NCI-H774 (cell line): ENCODE measurements at places on chromosomes 5 and 9.

- DNase-seq: no peak
These were observed 26.6 kb upstream of the CRB2 start for GRCh38 chr9:123329329-123329955.

DNA sequence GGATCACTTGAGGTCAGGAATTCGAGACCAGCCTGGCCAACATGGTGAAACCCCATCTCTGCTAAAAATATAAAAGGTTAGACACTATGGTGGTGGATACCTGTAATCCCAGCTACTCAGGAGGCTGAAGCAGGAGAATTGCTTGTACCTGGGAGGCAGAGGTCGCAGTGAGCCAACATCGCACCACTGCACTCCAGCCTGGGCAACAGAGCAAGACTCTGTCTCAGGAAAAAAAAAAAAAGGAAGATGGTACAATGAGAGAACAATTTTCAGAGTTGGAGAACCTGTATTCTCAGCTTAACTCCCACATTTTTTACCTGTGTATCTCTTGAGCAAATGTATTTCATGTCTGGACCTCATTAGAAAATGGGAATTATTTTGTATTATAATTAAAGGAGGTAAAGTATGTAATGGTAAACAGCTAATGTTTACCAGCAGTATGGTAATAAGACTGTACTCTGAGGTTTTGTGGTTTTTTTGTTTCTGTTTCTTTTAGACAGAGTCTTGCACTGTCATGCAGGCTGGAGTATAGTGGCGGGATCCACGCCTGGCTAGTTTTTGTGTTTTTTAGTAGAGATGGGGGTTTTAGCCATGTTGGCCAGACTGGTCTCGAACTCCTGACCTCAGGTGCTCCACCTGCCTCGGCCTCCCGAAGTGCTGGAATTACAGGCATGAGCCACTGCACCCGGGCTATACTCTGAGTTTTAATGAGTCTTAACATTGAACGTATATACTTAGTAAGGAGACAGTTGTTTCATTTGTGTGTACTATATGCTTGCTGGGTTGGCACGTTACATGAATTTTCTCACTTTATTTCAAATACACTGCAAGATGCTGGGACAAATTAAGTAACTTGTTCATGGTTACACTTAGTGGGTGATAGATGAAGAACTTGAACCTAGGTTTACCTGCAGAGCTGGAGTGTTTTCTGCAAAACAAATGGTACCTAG is 16.2 kb downstream of the UHRF2 start:
- DNase-seq: no peak

- DNase-seq: no peak
These were observed 73.8 kb downstream of the NRG2 start for GRCh38 chr5:139969318-139969717.

DNA sequence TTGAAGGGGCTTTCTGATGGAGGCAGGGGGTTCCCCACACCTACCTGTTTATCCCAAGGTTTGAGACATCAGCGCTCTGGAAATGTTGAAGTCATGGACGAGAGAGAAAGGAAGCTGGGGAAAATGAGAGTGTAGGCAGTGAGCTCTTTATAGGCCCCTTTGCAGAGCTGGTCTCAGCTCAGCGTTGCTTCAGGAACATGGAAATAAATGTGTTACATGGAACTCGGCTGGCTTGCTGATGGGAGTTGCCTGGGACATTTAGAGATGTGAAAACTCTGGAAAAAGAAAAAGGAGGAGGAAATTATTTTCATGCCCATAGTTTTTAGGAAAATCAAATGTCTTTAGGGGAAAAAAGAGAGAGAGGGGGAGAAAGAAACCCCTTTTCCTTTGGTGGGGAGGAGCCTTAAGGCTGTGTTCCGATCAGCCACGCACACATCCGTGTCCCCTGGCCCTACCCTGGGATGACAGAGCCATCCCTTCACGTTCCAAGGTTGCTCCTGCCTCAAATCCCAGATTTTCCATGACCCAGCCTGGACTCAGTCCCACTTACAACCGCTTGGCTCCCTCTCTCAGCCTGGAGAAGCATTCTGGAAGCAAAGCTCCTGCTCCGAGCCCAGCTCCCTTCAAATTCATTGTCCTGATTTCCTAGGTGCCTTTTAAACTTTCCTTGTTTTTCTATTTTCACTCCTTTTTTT is 78.3 kb downstream of the COL27A1 start:
- no peak for DNase-seq

DNA sequence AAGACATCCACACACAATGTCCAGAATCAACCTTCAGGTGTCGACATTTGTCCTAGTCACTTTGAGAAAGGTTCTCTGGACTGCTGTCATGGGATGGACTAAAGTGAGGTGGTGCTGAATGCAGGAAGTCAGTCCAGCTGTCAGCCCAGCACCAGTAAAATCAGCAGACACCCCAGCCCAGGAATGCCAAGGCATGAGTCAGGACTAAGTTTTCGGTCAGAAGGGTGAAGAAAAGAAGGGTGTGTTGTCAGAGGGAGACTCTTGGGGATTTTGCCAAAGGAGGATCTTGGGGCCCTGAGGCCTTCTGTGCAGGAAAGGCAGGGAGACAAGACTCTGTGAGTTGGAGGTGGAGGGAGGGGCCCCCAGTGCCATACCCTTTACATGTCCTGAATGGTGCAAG is 69.0 kb upstream of the XPA start:
- no peak for DNase-seq

DNA sequence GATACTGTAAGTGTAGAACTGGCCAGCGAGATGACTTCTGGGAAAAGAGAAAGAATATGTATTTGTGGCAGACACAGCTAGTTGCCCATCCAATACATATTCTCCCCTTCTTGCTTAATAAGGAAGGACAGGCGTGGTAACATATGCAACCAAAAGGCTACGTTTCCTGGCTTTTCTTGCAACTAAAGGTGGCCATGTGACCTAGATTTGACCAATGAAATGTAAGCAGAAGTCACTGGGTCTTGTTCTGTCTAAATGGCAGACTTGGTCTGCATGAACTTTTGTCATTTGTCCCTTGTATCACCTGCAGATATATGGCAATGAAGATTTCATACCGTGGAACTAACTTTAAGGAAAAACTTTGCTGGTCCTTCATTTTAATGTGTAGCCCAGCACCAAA is 183.8 kb downstream of the CDH12 start:
- DNase-seq: no peak

DNA sequence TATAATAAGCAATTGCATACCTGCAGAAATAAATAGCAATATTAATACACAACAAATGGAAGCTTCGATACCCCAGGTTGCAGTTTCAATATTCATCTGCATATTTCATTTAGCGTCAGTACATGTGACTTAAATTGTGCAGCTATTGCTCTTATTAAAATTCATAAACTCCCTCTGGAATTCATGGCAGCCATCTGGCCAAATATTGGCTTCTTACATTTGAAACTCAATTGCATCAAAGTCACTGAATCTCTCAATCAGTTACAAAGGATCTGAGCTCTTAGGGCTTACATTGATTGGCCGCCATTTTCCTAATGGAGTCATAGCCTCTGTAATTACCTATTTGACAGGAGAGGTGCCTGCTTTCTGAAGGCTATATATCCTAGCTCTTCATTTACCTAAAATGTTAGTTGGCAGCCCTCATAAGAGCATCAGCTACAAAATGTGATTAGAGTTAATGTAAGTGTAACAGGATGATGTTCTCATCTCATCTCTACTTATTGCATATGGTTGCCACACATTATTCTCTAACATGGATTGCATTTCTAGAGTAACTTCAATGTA is 453.5 kb downstream of the CAAP1 start:
- no peak for DNase-seq

- no peak for DNase-seq
These were observed 42.5 kb downstream of the GNA14 start for GRCh38 chr9:77605449-77606220.

DNA sequence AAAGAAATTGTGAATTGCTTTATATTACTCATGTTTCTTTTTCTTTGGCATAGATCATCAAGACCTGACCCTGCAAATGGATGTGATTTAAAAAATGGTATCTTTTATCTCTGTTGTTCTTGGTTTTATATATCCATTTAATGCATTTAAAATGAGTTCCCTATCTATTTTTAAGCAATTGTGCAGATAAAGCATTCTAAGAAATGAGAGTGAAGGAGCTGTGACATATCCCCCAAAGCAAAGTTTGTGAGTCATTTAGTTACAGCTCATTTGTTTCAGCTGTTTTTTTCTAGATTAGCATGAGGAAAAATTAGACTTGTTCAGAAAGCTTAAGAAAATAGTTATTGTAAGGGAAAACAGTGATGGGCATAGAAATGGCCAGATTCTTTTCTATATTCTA is 7.6 kb upstream of the ELOVL7 start:
- DNase-seq: no peak

- no peak for DNase-seq
These were observed 100.7 kb upstream of the ERBIN start for GRCh38 chr5:65825408-65826328.

DNA sequence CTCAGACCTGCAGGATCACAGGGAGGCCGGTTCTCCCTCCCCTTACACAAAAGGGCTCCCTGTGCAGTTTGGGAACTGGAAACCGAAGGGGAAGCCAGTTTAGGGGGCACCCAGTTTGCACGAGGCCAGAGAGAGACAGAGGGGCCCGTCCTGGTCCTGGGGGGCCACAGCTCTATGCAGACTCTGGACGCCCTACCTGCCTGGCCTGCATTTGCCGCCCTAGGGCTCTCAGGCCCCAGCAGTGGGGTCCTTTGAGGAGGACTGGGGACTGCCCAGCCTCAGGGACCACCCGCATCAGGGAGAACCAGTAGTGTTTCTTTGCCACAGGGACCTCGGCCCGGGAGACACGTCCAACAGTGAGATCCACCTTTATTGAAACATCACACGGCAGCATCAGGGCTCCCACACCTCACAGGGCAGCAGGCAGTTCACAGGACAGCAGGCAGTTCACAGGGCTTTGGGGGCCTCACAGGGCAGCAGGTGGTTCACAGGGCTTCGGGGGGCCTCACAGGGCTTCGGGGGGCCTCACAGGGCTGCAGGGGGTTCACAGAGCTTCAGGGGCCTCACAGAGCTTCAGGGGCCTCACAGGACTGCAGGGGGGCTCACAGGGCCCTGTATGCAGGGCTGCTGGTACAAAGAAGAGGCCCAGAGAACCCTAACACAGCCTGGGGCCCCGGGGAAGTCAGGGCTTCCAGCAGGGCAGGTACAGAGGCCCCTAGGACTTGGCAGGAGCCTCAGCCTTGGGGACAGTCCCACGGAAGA is 648 bp upstream of the NSMF start:
- no peak for DNase-seq

DNA sequence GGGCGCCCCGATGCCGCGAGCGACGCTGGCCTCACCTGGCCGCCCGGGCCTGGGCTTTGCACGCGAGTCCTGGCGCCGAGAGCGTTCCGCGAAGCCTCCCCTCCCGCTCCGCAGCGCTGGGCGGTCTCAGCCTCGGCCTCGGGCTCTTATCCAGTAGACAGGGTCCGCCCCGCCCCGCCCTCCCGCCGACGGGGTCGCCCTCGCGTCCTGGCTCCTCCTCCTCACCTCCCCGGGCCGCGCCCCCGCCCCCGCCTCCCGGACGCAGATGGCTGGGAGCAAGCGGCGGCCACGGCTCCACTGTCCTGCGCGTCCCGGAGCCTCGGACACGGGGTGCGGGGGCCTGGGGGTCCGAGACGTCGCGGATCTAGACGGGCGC is at the start of gene SLC6A3:
TSS of gene SLC6A3 (minus strand) at position 128 of the 376 bp plus-strand sequence. CDS start 2,243 bp downstream, outside the sequence.
- DNase-seq: peak; percentile 16
